ENCODE measurements at places on chromosomes 2 and 18.

GRCh38 chr2:29954316-29954715, 32.9 kb upstream of the ALK start:
- DNase-seq = no peak

- DNase-seq = no peak
These were observed 151.2 kb upstream of the ALKAL2 start for GRCh38 chr2:439077-439476.

GRCh38 chr18:13362607-13363006, 144.0 kb downstream of the LDLRAD4 start:
- no peak for DNase-seq

DNA sequence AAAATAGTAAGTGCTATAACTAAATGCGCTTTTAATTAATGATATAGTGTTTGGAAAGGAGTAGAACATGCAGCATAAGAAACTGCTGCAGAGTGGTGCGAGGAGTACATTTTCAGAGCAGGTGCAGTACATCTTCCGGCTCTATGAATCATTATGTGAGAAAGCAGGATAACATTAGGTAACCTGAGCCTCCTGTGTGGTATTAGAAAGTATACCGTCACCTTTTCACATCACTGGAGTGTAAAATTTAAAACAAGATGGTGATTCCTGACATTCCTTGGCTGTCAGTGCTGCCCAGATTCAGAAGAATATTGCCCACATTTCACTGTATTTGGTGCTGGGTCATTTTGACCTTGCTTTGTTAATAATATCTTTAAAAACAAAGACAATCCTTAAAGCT, 7.8 kb upstream of the DYNC2LI1 start:
- no peak for DNase-seq

GRCh38 chr2:138718405-138718804, 61.8 kb downstream of the NXPH2 start:
- no peak for DNase-seq

DNA sequence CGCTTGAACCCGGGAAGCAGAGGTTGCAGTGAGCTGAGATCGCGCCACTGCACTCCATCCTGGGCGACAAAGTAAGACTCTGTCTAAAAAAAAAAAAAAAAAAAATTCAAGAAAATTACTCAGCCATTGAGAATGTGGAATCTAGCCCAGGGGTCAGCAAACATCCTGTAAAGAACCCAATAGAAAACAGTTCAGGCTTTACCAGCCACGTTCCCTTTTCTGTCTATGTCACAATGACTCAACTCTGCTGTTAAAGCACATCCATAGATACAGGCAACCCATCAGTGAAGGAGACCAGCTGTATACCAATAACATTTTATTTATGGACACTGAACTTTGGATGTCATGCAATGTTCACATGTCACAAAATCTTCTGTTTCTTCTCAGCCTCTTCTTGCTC, 435.6 kb upstream of the GYPC start:
- DNase-seq = no peak

DNA sequence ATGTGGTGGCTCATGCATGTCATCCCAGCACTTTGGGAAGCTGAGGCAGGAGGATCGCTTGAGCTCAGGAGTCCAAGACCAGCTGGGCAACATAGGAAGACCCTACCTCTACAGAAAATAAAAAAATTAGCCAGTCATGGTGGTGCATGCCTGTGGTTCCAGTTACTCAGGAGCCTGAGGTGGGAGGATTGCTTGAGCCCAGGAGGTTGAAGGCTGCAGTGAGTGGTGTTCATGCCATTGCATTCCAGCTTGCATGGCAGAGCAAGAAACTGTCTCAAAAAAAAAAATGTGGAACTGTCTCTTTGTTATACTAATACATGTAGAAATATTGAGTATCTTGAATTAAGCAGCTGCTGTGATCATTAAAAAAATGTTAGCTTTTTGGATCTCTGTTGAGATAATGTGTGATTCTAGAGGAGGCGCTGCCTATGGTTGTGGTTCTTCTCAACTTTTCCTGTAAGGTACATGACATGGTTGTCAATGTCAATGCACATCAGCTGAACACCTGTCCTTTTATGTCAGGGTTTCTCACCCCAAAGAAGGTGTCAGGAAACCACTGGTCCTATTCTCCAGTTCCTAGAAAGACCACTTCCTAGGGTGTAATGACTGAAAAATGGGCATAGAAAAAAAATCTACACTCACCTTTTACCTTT, 34.7 kb upstream of the IL1RL1 start:
- peak; percentile 42 for DNase-seq

DNA sequence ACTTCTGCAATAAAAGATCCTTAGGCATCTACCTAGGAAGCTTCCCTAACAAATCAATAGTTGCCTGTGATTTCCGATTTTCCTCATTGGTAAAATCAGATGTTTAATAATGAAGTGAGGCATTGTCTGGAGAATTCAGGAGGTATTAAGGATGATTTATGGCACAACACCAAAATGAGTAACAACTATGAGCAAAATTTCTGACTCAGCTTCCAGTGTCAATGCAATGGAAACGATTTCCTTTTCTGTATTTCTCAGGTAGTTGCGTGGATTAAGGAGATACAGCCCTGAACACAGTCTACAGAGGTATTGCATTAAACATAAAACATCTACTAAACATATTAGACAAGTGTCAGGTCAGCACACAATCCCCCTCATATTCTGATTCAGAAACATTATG, 99.5 kb downstream of the EPB41L3 start:
- no peak for DNase-seq

DNA sequence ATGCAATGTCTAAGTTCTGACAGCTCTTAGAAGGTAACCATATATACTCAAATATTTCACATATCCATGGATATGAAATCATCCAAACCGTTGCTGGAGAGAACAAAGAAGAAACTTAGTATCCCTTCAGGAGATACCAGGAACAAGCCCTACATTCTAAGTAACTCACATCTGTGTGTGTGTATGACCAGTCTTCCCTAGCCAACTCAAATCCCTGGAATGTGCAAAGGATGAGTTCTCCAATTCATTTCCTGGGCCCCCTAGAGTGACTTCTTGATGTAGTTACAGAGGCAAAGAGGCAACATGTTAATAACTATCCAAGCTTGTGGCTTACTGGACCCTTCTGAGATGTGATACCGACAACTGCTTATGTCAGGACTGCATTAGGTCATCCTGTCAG, 20.1 kb downstream of the TPGS2 start:
- DNase-seq = no peak

DNA sequence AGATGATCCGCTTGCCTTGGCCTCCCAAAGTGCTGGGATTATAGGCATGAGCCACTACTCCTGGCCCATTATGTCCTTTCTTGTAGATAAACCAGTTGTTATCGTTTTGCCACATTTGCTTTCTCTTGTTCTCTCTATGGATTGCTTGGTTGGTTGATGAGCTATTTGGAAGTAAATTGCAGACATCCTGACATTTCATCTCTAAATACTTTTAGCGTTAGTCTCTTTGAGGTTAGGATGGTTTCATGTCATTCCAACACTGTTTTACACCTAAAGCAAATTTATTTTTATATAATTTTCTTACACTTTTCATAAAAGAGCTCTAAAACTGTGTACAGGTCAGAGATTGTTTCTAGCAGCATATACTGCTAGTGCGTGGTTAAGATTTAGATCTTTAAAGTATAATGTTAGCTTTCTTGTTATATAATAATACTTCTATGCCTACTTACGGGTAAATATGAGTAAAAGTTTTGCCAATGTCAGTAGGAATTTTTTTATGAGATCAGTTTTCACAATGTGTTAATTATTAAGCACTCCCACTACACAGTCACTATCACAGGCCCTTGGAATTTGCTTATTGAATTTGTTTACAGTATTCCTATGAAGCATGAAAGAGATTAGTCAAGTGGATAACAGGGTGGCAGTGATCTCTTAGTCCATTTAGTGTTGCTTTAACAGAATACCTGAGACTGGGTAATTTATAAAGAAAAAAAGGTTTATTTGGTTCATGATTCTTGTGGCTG, 10.3 kb downstream of the POLI start:
- no peak for DNase-seq

DNA sequence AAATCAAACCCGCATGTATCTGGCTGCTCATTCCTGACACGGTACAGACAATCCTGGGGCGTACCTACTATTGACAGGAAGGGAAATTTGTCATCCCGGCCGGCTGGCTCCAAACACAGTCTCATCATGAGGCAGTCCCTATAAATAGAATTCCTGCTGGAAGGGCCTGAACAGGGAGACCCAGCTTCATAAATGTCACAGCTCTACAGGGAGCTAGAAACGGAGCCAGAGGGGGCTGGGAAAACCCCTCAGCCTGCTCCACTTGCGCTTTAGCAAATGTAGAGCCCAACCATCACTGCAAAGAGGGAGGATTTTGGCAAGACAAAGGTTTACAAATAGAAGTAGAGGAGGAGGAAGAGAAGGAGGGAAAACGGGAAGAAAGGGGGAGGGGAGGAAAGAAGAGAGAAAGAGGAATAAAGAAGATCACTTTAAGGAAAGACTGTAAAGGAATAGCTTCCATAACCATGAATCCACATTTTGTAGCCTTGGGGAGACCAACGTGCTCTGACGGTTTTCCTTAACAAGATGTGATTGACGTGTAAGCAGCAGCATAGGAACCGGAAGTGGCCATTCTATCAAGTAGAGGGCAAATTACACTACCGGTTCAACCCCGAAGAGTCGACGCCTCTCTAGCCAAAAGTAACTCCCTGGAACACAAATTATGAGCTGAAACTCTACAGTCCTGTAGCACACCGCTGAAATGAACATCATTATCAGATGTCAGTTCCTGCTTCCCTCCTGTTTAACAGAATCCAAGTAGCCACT, 56.8 kb upstream of the TTN start:
- DNase-seq = no peak

- DNase-seq = no peak
These were observed 8.0 kb upstream of the KLHL29 start for GRCh38 chr2:23376972-23377371.

GRCh38 chr2:236899950-236900640, 185.6 kb upstream of the COPS8 start:
- no peak for DNase-seq

GRCh38 chr2:142425551-142425950, 294.7 kb upstream of the LRP1B start:
- no peak for DNase-seq

GRCh38 chr2:161237392-161238264, 70.6 kb upstream of the PSMD14 start:
- peak; percentile 44 for DNase-seq

DNA sequence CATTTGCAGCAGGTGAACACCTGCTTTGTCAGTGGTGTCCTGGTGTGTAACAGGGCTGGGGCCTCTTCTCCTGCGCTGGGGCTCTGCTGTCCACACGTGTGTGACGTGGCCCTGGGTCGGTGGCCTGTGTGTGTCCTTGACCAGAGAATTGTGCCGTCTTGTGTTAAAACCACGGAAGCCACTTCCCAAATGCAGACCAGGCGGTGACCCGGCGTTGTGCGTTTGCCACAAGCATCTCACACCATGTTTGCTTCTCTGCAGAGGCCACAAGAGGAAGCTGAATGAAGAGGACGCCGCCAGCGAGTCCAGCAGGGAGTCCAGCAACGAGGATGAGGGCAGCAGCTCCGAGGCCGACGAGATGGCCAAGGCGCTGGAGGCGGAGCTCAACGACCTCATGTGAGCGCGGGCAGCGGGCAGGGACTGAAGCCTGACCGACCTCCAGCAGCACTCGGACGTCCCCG, 44.3 kb upstream of the KCNG2 start:
- DNase-seq = no peak

GRCh38 chr18:77208964-77209363, 40.7 kb upstream of the GALR1 start:
- peak; percentile 64 for DNase-seq

DNA sequence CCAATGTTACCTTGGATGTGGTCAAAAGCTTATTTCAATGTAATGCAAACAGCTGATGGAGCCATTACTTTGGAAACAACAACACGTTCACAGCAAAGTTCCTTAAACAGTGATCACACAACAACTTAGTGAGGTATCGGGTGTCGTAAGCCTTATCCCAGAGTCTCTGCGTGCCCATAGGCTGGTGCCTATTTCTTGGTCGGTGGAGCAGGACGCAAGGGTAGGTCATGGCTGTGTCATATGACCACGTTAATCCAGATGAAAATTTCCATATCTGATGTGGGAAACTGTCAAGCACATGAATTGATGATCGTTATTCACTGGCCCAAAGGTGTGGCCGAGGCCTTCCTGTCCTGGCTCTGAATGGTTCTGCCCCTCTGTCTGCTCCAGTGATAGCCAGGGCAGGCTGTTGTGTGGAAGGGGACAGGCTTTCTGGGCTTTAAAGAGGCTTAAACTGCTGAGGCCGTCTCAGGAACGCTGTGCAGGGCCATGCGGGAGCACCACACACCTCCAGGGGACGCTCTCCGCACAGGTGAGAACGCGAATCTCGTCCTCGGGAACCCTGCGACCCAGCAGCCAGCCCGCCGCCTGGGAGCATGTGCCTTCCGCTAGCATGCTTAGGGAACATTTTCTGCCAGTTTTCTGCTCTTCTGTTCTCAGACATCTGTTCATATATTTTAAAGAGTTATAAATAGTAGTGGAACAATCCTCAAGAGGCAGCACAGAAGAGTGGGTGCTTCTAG, 90.6 kb downstream of the KCTD1 start:
- no peak for DNase-seq

GRCh38 chr2:45778720-45779171, 127.3 kb downstream of the PRKCE start:
- peak; percentile 78 for DNase-seq

DNA sequence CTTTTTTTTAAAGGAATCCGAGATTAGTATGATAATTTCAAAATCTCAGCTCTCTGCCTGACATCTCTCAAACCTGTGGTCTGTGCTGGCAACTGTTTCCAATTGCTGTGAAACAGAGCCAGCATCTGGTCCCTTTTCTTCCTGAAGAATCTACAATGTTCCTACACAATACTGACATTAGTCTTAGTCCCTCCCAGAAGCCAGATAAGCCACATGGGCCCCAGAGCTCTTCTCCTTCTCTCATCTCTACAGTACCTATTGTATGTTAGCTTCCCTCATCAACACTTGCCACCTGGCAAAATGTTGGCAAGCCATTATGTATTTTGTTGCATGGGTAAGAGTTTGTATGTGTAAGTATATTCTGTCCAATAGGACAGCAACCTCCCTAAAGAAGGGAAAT, 62.9 kb upstream of the CDKL4 start:
- DNase-seq = no peak

DNA sequence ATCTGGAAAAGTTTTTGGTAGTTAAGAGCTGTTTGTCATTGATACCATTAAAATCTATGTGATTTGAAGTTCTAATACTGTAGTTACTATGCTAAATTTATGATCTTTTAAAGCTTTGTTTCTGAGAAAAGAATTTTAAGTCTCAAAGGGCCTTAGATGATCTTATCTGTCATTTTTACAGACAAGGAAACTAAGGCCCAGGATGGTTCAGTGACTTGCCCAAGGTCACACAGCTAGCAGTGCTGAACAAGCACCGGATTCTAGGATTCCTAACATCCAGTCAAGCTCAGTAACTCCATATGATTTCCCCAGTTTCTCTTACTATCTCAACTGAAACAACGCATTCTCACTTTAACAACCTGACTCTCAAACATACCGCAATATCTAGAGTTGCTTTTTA, 37.7 kb downstream of the PELI1 start:
- no peak for DNase-seq

DNA sequence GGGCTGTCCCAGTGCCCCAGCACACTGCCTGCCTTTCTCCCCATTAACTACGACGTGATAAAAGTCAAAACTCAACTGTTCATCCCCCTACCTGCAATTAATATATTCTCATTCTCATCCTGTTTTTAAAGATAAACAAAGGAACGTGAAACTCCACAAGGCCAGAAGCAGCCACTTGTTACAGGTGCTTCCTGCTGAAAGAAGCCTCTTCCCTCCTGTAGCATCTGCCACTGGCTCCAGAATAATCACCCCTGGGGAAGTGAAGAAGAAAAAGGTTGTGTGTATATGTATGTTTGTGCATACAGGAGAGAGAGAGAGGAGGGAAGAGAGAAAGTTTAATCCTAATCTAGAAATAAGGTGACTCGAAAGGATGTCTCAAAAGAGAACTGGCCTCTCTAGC, 27.1 kb downstream of the KIAA2012 start:
- DNase-seq = no peak

Measured in activated CD4-positive, alpha-beta T cell treated with anti-CD3 and anti-CD28 coated beads, Interleukin-2, Interleukin-6, amounts not matched to agents 100 ng/mL and 50 ng/mL, durations not matched to agents 16 hours and 8 hours (primary cell).